Stimulated activated CD8-positive, alpha-beta memory T cell treated with anti-CD3 and anti-CD28 coated beads, Interleukin-7, amount 100 ng/mL, for 1 hour (primary cell): ENCODE measurements at places on chromosomes 7 and 10.

GRCh38 chr7:47091141-47091540, 490.8 kb downstream of the TNS3 start:
- no peak for DNase-seq

DNA sequence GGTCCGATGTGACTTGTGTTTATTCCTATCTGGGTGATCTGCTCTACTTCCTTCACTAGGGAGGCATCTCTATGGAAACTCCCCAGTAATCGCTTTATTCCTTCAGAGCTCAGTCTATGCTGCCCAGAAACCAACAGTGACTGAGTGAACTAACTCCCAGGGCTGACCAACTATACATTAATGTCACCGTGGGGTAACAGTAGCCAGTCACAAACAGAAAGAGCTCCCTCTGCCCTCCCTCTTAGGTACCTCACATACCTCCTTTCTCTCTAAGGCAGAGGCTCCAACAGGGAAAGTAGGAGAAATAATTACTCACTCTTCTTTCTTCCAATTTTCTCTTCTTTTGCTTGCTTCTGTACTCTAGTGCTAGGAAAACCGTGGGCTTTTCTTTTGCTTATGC, 855.0 kb downstream of the REEP3 start:
- no peak for DNase-seq

DNA sequence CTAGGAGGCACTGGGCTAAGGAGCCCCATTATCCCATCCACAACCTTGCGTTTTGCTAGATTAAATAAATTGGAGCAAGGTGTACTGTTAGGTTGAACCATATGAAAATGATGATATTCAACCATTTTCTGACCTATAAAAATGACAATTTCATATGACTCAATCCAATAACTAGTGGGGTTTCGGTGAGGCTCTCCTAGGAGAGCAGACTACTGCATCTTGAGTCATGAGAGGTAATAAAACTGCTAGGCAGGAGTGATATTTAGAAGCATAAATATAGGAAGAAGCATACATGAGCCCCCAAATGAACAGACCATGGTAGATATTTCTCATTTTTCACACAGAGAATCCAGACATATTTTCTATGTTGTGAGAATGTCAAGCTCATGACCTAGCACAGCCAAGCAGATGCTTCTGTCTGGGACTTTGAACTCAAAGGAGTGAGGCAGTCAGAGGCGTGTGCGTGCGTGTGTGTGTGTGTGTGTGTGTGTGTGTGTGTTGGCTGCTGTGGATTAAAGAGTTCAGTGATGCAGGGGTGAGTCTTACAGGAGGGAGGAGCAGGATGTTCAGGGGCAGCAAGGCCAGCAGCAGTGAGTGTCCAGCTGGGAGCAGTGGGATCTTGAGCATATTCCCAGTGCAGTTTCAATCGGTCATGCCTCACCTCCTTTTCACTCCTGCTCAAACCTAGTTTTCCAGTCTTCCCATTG, 17.8 kb upstream of the WDR11 start:
- DNase-seq: no peak

GRCh38 chr10:12186323-12186722, 9.4 kb downstream of the NUDT5 start:
- DNase-seq: no peak

- DNase-seq: no peak
Measured at GRCh38 chr7:2139004-2139699, 93.6 kb downstream of the MAD1L1 start.

DNA sequence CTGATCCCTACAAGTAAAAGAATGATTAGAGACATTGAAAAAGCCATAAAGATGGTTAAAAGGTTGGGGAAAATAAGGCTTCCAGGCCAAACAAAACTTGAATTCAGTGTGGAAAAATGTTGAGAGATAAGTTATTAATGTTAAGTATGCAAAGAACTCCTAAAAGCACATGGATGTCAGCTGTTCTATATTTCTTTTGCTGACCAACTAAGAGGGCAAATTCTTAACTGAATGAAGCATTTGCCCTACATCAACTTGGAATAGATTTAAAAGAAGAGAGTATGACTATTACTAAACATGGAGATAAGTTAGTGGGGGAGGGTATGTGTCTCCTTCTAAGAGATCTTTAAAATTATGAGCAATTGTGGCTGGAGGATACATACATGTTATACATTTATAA, 124.8 kb downstream of the KIAA1217 start:
- DNase-seq: no peak

DNA sequence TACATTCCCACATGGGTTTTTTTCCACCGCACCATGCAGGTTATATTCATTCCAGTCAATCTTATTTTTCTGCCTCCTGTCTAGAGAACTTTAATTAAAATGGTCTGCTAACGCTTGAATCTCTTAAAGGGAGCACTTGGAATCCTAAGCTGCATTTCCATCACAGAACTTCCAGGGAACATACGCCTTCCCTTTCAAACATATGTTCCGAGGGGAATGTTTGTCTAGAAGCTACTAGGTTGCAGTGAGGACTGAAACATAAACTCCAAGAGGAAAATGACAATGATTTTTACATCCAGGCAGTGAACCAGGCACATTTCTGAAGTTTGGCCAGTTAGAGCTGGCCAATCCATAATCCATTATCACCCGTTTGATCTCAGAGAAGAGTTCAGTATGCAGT, 375.5 kb upstream of the NRP1 start:
- no peak for DNase-seq

DNA sequence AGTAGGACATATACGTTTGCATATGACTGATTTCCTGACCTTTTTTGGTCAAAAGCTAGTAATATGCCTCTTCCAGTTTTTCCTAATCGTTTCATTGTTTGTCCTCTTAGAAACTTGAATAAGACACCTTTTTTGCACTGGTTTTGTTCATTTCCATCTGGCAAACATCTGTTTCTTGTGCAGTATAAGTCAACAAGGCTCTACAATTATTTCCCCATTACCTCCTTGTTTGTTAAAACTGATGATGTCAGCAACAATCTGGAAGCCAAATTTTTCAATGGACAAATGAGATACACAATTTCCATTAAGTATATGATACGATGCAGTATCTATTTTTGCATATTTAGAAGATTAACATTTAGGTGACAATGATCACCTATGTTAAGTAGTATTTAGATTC, 148.8 kb downstream of the NRBF2 start:
- DNase-seq: no peak

- no peak for DNase-seq
Measured at GRCh38 chr10:14356921-14357320, 26.2 kb upstream of the FRMD4A start.

DNA sequence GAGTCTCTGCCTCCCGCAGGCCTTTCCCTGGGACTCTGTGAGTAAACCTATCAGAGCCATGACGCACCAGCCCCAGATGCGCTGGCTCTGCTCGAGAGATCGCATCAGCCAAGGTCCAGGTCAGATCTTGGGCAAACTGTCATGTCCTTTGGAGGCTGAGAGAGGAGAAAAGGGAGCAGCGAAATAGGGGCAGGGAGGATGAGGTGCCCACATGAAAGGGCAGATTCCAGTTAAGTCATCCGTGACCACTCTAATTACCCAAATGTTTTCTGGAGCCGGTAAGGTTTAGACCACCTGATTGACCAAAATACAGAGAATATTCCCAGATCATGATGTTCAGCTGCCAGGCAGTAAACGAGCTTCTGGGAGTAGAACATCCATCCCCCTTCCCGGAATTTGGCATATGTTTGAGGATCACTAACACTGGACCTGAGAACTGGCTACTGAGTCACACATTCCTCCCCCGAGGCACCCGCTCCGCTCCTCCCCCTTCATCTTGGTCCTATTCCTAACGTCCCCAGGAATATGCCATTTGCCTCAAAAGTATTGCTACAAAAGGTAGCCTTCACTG, 88.0 kb downstream of the FGFR2 start:
- no peak for DNase-seq
